SK-N-DZ (cell line): ENCODE measurements at places on chromosomes 13 and 19.
A peak's percentile ranks its signal among the peaks of the same experiment; 100 is the strongest.

- no peak for DNase-seq
Observed at GRCh38 chr19:45764945-45765701, 3.9 kb downstream of the SIX5 start.

- peak; percentile 50 for DNase-seq
Observed at GRCh38 chr13:59458908-59459579, 704.7 kb downstream of the DIAPH3 start.

DNA sequence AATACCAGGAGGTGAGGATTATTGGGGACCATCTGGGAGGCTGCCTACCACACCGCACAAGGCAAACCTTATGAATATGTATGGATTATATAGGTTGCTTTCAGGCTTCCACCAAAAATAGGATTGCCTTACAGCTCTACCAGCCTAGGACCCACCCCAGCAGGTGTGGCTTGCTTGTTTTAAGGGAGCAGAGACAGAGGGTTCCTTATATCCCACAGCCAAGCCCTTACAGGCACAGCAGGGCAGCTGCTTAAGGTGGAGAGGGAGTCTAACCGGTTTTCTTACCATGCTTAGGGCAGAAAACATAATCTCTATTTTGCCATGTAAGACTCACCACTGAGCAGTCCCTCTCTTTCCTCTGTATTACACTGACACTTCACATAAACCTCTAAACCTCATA, 16.1 kb upstream of the TTYH1 start:
- DNase-seq: no peak

DNA sequence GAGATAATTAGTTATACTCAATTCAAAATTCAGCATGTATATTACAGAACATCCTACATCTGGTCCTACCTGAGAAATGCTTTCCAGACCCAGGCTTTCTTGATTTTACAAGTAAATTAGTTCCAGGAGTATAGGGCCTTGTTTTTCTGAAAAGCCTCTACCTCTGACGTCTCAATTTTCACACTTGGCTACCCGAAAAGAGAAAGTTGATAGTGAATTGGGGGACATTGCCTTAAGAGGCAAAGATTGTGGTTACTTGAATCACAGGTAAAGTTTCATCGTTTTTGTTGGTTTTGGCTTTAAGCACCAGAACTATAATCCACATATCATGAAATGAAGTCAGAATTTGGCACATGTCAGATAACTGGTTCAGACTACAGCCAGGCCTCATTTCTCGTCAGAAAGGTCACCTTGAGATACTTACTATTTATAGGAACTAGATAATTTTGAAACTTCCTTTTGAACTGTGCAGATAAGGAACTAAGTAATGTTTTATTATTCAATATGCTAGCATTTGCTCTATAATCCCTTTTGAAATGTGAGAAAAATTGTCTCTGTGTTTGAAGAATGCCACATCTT, 30.8 kb downstream of the FAM124A start:
- no peak for DNase-seq

DNA sequence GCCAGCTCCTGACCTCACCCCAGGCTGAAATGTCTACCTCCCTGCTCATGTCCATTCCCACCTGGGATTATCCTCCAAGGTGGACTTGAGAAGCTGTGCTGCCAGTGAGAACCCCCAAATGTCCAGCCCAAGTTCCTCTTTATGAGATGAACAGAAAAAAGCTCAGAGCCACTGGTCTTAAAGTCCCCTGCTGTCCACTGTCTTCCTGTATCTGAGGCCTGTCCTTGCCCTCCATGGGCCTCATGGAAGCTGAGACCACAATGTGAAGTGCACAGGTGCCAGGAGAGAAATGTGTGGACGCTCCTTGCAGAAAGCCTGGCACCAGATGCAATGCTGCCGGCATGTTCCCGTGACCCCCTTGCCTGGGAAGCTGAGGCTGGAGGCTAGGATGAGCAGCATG, 3.3 kb upstream of the AMER2 start:
- no peak for DNase-seq

GRCh38 chr13:52022356-52022755, 2.1 kb upstream of the UTP14C start:
- no peak for DNase-seq

GRCh38 chr13:112905990-112906641, 62.9 kb upstream of the MCF2L start:
- no peak for DNase-seq

DNA sequence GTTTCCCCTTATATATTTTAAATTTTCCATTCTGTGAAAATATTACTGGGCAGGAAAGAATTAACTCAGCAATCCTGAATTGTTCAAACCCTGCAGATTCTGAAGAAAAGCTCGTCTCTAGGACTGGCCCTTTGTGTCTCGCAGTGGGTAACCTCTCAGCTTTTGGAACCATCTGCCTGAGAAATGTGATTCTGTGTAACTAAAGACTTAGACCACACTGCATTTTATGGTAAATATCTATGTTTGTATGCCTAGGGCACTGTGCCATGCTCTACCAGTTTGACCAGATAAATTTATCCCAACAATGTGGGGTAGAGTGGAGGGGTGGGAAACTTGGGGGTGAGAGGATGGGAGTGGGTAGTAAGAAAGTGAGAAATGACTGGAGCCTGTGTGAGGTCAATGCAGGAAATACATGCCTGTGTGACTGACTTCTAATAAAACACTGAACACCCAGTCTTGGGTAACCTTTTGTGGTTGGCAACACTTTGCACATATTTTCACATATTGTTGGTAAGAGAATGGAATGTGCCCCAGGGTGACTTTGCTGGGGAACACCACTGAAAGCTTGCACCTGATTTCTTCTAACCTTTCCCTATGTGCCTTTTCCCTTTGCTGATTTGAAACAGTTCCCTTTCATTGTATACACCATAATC, 1181.9 kb downstream of the OLFM4 start:
- DNase-seq: no peak

GRCh38 chr19:28971049-28971448, 241.9 kb downstream of the UQCRFS1 start:
- DNase-seq: no peak

- no peak for DNase-seq
Observed at GRCh38 chr19:46859637-46860124, 1.1 kb upstream of the ARHGAP35 start.

DNA sequence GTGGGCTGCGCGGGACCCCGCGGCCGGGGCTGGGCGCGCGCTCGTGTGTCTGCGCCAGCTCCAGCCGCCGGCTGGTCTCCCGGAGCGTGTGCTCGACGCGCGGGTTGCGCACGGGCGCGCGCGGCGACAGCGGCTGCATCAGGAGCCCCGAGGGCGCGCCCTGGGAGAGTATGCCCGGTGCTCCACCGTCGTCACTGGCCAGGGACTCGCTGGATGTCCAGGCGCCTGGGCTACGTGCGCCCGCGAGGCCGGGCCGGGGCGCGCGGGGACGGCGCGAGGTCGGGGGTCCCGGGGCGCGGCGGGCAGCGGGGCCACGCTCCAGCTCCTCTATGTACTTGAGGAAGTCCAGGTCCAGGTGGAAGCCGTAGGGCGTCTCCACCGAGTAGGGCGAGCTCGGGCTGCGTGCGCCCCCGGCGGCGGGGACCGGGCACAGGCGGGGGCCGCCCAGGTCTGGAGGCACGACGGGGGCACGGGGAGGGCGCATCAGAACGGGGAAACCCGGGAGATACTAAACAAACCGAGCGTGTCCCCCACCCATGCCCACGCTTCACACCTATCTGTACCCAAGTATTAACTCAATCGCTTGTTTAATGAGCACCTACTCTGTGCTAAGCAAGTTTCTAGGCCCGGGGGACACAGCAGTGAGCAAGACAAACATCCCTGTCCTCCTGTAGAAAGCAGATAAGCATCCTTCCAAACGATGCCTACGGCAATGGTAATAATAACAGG, 7.6 kb downstream of the KANK3 start:
- no peak for DNase-seq

DNA sequence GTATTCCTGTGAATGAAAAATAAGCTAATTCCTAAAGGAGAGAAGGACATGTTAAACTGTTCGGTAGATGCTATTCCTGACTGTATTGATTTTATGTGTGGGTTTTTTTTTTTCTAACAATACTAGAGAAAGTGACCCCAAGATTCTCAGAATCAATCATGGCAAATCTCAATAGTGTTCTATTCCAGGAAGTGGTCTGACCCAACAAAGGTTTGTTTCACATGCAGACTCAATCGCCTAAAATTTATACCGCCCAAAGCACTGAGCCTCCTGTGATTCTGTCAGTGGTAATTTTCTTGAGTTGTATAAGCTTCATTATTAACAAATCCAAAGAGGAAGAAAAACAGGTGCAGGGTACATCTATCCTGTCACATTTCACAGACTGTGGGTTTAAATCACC, 293.7 kb downstream of the SUCLA2 start:
- DNase-seq: no peak

DNA sequence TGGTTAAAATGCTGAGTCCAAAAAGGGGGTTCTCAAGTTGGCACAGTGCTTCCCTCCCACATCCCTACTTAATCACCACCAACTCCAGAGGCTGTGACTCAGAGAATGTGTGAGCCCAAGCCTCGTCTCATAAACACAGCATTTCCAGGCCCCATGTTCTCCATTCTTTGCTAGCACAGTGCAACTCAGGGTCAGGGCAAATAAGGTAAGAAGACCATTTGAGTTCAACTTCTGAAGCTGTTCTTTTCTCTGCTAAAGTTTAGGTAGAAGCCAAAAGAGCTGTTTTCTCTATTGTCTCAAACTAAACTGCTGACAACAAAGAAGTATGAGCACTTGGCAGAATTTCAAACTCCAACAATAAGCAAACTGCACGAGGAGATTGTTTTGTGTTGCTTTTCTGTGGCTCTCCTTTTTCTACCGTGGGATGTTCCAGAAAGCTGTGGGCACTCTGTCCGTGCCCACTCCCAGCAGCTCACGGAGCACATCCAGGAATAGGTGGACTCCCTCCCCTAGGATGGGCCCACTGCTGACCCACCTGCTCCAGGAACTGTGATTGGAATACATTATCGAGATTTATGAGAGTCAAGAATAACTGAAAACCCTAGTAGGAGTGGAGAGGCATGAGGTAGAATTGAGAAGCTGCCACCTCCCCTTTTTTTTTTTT, 494.3 kb downstream of the COG6 start:
- DNase-seq: no peak

DNA sequence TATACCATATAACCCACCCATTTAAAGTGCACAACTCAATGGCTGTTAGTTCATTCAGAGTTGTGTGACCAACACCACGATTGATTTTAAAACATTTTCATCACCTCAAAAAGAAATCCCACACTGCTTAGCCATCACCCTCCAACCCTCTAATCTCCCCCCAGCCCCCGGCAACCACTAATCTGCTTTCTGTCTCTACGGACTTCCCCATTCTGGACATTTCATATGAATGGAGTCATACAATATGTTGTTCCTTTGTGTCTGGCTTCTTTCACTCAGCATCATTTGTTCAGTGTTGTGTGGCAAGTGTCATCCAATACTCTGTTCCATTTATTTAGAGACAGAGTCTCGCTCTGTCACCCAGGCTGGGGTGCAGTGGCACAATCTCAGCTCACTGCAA, 4.0 kb upstream of the PNMA8B start:
- DNase-seq: no peak

DNA sequence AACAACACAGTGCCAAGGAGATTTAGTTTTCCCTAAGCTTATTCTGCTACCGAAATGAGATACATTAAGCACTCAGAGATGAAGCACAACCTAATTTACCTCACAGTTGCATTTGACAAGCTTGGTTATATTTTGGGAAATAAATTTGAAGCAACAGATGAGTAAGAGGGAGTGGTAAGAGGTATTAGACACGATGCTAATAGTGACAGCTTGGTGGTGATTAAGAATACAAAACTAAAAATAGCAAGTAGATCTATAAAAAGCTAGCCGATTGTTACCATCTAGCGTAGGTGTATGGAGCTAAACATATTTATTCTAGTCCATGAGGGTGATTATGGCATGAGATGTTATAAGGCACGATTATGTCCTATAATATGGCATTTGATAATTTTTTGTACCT, 208.5 kb downstream of the PCCA start:
- DNase-seq: no peak

DNA sequence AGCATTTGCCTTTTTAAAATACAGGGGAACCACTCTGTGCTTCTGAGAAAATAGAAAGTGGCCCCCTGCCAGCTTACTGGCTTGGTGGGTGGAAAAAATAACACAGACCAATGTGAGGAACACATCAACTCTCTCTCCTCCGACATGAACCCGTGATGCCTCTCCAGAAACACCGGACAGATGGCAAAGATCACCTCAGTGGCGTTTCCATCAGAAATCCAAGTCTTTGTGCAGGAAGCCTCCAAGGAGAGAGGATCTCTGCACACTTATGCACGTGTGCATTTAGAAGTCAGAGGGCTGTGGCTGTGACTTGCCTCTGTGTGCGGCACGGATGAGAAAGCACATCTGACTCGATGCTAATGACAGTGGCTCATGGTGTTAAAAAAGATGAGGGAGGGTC, 112.3 kb upstream of the KLF12 start:
- DNase-seq: no peak

DNA sequence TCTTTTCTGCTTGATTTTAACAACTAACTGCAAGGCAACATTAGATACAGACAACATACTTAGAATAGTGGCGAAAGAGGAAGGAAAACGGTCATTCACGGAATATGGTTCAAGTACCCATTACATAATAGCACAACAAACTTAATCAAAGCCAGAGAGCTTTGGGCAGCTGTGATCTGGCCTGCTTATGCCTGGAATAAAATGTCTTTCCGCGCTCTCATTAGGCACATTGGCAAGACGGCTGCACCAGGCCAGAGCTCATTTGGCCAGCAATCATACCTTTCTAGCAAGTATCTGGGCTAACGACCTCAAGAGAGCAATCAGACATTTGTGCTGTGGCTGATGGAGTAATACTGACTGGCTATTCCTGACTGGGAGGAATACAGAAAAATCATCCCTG, 112.8 kb downstream of the NALCN start:
- DNase-seq: peak; percentile 34

DNA sequence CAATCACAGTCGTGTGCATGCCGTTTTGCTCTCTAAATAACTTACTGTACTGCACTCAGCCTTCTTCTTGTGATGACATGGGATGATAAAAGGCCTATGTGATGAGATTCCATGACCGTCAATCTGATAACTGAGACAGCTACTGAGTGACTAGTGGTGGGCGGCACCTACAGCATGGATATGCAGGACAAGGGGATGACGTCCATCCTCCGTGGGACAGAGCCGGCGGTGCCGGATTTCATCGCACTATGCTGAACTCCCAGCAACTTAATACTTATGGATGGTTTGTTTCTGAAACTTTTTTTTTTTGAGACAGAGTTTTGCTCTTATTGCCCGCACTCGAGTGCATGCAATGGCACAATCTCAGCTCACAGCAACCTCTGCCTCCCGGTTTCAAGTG, 146.8 kb upstream of the TSHZ3 start:
- DNase-seq: no peak

DNA sequence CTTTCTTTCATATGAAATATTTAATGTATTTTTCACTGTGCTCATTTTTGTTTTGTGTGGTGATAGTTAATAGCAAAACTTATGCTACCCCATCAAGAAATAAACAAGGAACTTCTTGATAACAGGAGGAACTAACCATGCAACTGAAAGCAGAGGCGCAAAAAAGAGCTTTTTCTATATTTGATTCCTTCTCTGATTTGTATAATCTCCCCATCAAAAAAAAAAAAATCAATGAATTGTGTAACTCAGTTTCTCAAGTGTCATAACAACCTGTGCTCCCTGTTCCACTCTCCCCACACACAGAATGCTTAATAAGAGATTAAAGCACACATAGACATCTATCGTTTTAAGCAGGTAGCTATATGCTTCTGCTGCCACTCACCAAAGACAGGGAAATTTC, 67.3 kb upstream of the MED4 start:
- no peak for DNase-seq
